NCI-H2171 (cell line): ENCODE measurements at places on chromosomes 3 and 15.

GRCh38 chr3:146589899-146590508, 15.1 kb downstream of the PLSCR5 start:
- peak; percentile 1 for DNase-seq

DNA sequence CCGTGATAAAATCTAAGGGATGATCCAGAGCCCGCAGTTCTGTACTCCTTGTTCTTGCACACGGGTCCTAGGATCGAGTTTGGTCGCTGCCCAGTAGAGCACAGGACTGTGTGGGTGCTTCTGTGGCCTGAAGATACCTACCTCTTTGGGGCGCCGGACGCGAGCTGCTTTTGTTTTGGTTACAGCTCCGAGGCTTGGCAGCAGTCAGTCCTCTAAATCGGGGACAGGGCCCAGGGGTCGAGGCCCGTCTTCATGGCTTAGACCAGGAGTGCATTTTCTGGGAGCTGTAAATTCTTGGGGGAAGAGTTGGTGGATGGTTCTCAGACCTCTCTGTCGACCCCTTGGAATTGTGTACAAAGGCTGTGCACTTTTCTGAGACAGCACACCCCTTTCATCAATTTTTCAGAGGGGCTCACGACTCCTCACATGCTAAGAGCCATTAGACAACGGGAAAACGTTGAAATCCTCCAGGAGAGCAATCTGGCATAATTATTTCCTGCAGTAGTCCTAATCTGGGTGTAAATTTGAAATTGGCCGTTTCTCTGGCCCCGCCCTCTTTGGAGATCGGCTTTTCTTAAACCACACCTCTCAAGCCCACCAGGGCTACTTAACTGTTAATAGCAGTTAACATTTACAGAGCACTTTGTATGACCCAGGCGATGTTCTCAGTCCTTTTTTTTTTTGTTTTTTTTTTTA, 928 bp downstream of the CEP97 start:
- DNase-seq, result peak; percentile 15

GRCh38 chr15:48993380-48993779, 29.7 kb upstream of the SHC4 start:
- DNase-seq, result no peak

GRCh38 chr3:49930922-49931321, 1.3 kb upstream of the MON1A start:
- no peak for DNase-seq

DNA sequence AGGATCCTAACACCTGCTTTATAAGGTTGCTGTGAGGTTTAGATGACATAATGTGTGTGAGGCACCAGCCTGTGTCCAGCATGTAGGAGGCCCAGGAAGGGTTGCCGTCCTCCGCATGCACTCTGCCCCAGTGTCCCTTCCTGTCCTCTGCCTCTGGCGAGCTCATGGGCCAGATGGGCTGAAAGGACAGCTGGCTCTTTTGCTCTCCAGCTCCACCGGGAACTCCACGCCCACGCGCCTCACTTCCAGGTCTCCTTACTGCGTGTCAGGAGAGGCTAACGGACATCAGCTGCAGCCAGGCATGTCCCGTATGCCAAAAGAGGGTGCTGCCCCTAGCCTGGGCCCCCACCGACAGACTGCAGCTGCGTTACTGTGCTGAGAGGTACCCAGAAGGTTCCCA, 12.2 kb downstream of the MUC20 start:
- no peak for DNase-seq

- no peak for DNase-seq
Measured at GRCh38 chr3:4387210-4388204, 79.6 kb downstream of the SUMF1 start.

GRCh38 chr3:85875589-85875988, 916.8 kb downstream of the CADM2 start:
- no peak for DNase-seq
